A673 (cell line): ENCODE measurements at places on chromosomes 16 and 17.
A peak's percentile ranks its signal among the peaks of the same experiment; 100 is the strongest.

GRCh38 chr17:77208217-77208808 is 67.5 kb downstream of the SEC14L1 start:
- DNase-seq: no peak

DNA sequence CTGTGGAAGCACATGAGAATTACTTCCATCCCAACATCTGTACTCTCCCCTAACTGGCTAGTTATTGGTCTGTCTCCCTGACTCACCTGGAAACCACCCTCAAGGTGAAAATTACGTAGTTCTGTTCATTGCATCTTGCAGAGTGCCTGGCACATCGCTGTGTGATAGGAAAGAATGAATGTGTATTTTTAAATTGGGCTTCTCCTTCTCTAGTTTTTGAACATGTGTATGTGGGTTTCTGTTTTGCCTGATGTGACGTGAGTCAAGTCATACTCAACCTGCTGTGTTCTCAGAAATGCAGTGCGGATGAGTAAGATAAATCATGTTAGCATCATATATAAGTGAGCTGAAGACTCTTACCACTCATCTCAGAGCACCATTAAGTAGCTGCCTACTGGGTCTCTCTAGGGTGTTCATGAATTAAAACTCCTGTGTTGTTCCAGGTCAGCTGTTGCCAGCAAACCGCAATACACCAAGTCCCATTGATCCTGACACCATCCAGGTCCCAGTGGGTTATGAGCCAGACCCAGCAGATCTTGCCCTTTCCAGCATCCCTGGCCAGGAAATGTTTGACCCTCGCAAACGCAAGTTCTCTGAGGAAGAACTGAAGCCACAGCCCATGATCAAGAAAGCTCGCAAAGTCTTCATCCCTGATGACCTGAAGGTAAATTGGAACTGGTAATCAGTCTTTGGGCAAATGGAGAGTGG is 50.2 kb downstream of the HLF start:
- no peak for DNase-seq

DNA sequence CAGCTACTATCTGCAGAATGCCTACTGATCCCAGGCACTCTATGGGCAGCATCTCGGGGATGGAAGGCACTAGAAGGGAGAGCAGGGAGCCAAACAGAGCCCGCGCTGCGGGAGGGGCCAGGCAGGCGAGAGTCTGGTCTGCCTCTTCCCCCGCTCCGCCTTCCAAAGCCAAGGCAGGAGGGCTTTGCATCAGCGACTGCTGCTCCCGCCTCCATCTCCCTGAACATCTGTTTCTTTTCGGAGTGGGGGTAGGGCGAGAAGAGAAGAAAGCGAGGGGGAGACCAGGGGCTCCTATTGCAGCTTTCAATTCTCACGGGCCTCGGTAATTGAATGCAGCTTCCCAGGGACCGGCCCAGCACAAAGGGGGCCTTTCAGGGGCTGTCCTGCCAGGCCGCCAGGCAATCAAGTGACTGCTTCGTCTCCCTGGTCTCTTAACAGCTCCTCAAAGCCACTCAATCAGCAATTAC is 31.4 kb upstream of the CDC42EP4 start:
- DNase-seq: peak; percentile 91

DNA sequence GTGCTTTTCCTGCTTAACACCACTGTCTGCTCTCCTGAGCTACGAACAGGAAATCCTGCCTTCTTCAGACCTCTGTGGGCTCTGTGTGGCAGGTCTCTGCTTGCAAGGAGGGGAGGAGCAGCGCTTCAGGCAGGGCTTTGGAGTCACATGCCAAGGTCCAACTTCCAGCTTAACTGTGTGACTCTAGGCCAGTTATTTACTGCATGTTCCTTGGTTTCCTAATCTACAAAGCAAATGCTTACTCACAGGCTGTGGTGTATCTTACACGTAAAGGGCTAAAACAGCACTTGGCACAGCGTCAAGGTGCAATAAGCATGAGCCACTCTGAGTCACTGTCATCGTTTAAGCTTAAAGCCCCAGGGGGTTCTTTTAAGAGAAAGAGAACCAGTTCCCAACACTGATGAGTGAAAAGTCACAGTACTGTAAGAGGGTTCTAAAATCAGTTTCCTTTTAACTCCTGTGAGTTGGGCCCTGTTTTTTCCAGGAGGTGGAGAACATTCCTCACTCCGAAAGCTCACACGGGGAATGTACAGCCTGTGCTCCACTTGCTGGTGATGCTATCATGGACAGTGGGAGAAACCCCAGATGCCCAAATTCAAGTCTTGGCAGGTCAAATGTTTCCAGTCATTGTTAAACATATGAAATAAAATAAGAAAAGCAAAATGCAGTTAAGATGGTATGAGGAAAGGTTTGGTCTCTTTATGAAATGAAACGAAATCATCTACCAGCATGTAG is 54.1 kb upstream of the BCAR1 start:
- DNase-seq: peak; percentile 99

GRCh38 chr16:86121374-86122010 is 222.5 kb downstream of the IRF8 start:
- DNase-seq: no peak

GRCh38 chr17:76164331-76164730 is 23.3 kb upstream of the FOXJ1 start:
- DNase-seq: no peak

DNA sequence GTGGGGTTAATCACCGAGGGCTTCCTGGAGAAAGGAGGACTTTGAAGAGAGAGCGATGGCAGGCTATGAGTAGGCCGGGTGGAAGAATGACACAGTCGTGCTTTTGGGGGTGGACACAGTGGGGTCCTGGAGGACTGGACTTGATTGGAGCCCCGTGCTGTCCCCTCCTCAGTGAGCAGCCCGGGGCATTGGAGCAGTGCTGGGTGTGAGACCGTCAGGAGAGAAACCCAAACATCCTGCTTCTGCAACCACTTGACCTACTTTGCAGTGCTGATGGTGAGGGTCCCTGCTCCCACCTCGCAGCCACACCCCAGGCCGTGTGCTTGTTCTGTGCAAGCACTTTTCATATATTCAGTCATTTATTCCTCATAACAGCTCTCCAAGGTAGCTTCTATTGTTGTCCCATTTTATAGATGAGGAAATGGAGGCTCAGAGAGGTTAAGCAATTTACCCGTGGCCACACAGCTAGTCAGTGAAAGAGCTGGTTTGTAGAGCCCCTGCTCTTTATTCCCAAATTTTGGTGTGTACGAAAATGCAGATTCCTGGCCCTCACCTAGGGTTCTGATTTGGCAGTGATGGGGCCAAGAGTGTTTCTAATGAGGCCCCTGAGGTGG is 11.7 kb upstream of the ADGRG3 start:
- DNase-seq: no peak

DNA sequence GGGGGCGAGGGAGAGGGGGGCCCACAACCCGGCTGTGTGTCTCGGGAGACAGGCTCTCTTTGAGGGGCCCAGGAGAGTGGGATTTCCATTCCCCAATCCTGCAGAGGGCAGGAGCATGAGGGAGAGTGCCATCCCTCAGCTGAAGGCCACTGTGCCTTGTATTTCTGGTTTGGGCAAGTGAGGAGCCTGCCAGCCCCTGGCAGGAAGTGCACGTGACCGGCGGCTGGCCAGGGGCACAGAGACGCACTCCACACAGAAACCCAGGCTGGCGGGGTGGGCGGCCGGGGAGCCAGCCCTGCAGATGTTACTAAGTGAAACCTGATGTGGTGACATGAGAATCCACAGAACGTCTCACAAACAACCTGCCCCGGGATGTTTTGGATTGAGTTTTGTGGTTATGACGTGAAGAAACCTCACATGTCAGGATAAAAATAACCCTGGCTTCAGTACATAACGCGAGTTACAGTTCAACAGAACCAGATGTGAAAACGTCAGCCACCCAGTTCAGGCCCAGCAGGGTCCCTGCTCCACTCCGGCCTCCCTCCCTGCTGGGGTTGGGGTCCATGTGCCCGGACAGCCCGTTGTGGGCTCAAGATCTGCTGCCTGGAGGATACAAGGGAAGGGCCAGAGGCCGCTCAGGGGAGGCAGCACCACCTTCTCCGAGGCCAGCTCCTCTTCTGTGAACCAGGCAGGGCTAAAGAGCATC is 51.7 kb upstream of the MTSS2 start:
- DNase-seq: no peak

DNA sequence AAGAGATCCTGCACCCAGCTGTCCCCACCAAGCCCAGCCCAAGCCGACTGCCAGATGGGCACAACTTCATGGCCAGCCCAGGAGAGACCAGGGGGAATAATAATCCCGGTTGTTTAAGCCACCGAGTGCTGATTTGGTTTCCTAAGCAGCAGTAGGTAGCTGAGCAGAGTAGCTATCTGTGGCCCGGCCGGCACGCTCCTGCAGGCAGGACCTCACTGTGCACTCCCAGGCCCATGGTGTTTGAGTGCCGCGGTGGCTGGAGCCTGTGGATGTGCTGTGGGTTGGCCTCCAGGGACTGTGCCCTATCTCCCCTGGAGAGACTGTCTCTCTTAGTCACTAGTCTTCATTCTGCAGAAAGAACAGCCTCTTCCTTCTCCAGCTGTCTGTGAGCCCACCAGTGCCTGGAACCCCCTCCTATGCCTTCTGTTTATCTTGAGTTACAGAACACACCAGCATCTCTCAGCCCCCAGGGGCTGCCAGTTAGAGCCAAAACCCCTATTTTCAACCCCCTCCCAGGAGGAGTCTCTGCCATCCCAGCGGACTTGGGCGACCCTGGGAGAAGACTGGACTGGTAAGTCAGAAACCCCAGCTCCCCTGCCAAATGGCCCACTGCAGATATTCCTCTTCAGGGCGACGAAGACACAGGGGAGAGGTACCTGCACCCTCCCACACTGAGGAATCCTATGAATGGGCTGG is 152.0 kb downstream of the SDK2 start:
- peak; percentile 36 for DNase-seq

- no peak for DNase-seq
These were observed 57.1 kb upstream of the KIF2B start for GRCh38 chr17:53765609-53766008.

GRCh38 chr17:57425431-57425830 is 169.1 kb downstream of the MSI2 start:
- no peak for DNase-seq

DNA sequence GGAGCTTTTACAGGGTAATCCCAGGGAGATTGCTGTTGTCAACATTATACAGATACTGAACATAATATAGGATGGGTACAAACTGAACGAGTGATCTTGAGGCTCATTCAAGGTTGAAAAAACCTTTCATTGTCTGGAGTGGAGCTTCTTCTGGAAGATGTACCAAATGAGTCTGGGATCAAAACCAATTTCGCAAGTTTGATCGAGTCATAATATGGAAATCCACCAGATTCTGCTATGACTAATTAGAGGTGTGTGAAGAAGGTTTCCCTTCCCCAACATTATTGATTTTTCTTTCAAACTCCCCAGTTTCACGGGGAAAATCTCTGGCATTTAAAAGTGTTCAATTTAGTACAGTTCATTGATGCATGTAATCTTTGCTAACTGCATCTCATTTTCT is 324.1 kb downstream of the ZFHX3 start:
- no peak for DNase-seq

- DNase-seq: no peak
These were observed 175.8 kb downstream of the NPIPB11 start for GRCh38 chr16:29230671-29231096.

GRCh38 chr16:83952940-83953795 is at the start of gene OSGIN1:
OSGIN1 (plus strand) TSS chr16:83953240; CDS start chr16:83957672, 4,432 bp downstream.
- DNase-seq: peak; percentile 86

- DNase-seq: peak; percentile 31
These were observed 142.4 kb downstream of the CYLD start for GRCh38 chr16:50884066-50884860.

- no peak for DNase-seq
These were observed 2111.5 kb downstream of the TP53TG3F start for GRCh38 chr16:35570946-35571345.

GRCh38 chr17:37360632-37361031 is 15.2 kb upstream of the C17orf78 start:
- no peak for DNase-seq

- no peak for DNase-seq
These were observed 31.8 kb downstream of the TMEM235 start for GRCh38 chr17:78263063-78263735.

- no peak for DNase-seq
These were observed 72.1 kb downstream of the BANP start for GRCh38 chr16:88023366-88023765.

DNA sequence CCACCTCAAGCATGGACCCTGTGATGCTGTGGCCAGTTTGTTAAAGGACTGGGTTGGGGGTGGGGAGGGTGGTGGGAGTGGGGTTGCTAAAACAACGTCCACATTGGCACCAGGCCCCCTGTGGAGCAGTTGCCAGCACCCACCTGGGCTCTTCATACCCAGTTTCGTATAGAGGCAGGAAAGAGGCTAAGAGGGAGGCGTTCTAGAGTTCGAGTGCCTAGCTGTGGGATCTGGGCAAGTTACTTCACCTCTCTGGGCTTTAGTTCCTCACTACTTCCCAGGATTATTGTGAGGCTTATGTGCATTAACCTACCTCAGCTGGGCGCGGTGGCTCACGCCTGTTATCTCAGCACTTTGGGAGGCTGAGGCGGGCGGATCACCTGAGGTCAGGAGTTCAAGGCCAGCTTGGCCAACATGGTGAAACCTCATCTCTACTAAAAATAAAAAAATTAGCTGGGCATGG is 1.4 kb downstream of the MFAP4 start:
- DNase-seq: no peak

GRCh38 chr16:89194340-89195311 is 5.7 kb downstream of the SLC22A31 start:
- no peak for DNase-seq

DNA sequence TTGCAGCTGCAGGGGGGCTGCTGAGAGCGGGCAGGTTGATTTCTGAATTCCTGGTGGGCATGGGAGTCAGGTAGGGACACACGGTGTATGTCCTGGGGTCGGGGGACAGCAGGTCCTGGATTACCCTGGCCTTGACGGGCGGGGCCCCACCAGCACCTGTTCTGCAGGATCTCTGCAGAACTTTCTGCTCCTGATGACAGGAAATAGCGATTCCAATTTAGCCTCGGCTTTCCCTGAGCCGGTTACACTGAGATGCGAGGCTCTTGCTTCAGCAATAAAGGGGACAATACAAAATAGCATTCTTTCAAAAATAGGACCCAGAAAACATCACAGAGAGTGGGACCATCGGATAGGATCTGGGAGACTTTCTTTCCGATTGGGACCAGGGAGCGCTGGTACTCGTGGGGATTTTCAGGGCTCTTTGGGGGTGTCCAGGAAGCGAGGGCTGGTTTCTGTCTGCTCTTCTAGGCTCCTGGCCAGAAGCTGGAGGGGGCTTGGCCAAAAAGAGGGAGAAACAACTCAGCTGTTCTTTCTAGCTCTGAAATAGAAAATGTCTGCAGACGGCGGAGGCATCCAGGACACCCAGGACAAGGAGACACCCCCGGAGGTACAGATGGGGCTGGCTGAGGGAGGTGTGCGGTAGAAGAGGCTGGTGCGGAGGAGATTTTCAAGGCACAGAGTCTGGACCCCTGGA is 642 bp downstream of the ZNF205 start:
- no peak for DNase-seq

DNA sequence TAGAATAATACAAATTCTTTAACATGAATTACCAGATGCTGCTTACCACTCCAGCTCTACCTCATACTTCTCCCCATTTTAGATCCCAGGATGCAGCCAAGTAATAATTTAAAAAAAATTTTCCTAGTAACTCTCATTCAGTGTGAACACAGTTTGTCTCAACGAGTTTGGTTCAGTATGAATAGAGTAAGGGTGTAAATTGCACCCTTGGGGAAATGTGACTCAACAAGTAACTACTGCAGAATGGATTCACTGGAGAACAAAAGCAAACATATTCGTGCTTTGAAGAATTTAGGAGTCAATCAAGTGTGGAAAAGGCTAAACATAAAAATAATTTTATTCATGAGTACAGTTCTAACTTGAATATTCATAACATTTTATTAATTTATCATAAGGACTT is 23.0 kb downstream of the KCNJ16 start:
- peak; percentile 15 for DNase-seq

GRCh38 chr16:58249780-58250478 is 44.9 kb downstream of the PRSS54 start:
- peak; percentile 84 for DNase-seq
